ENCODE measurements at places on chromosomes 12 and 14.

DNA sequence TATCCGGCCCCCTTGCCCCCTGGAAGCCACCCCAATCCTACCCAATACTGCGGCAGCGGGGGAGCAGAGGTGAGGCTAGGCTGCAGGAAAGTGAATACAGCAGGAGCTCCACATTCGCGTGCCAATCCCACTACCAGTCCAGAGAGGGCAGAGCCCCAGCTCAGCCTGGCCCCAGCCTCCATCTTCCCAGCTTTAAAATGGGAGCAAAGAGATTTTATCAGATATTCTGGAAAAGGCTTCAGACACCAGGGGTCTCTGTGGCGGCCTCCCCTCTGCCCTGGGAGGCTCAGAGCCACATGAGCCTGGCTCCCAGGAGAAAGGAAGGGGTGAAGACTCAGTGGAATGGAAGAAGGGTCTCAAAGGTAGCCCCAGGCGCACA is 72.7 kb downstream of the NCOR2 start:
- no peak for DNase-seq

DNA sequence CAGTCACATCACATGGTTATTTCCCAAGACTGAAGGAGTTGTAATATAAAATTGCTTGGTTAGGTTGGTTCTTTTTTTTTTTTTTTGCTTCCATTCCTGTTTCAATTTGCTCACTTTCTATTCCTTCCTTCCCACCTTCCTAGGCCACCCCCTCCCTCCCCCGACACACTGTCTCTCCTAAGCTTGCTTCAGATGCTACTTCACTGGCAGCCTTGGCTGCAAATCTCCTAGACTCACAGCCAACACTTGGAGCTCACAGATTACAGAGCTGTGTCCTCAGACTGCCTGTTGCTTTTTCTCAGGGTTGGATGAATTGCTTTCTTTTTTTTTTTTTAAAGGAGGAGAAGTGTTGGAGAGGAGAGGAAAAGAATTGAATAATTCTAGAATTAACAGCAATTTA is 77.3 kb upstream of the GRIN2B start:
- DNase-seq, result no peak

- peak; percentile 38 for DNase-seq
Measured at GRCh38 chr12:107374161-107374840, 281.0 kb upstream of the CRY1 start.

GRCh38 chr12:113747017-113747416 is 219.1 kb downstream of the RBM19 start:
- DNase-seq, result no peak

GRCh38 chr12:40988824-40989223 is 199.3 kb upstream of the PDZRN4 start:
- DNase-seq, result no peak

DNA sequence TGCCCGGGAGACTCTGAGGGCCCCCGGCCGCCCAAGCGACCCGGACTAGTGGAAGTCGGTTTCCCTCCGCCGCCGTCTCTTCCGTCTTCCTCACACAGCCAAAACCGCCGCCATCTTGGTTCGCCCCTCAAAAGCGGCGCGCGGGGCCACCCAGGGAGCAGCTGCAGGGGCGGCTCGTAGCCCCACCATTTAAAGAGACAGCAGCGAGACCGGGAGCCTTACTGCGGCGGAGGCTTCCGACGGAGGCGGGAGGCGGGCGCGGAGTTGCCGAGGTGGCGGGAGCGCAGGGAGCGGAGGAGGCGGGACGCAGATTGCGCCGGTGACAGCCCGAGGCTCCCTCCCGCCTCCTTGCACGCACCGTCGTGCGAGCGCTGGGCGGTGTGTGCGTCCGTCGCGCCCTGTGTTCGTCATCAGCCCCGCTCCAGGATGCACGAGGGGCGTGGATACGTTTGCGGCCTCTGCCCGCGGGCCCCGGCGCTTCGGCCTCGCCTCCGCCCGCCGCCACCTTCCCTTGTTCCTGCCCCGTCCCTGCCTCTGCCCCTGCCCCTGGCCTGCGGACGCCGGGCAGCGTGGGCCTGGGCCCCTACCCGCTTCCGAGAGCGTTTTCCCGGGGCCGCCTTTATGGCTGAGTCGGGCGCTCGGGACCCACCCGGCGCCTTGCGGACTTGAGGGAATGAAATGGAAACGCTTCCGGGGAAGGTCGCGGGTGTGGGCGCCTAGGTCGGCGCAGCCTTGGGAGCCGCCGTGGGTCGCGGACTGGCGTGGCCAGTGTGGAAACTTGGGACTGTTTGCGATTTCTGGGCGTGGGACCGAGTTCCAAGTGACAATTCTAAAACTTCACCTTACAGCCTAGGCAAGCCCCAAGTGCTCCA is at the start of gene PPP4R3A:
Gene PPP4R3A, minus strand, starts transcription at position 140 of the 872 bp plus-strand sequence. CDS start 663 bp downstream, outside the sequence.
- DNase-seq, result peak; percentile 97

- no peak for DNase-seq
Measured at GRCh38 chr12:124356221-124356620, 61.3 kb downstream of the RFLNA start.

- DNase-seq, result no peak
Measured at GRCh38 chr12:38886064-38886463, 19.3 kb downstream of the CPNE8 start.

- no peak for DNase-seq
Measured at GRCh38 chr14:104600805-104601204, 3.8 kb downstream of the TMEM179 start.

- no peak for DNase-seq
Measured at GRCh38 chr12:21324551-21324950, 10.2 kb downstream of the SLCO1A2 start.
